Activated CD8-positive, alpha-beta memory T cell treated with anti-CD3 and anti-CD28 coated beads for 1 hour (primary cell): ENCODE measurements at places on chromosomes 2 and 18.

GRCh38 chr2:74834792-74835755 is 1.1 kb downstream of the HK2 start:
- DNase-seq, result peak; percentile 22

GRCh38 chr18:77708826-77709506 is 459.3 kb downstream of the GALR1 start:
- no peak for DNase-seq

DNA sequence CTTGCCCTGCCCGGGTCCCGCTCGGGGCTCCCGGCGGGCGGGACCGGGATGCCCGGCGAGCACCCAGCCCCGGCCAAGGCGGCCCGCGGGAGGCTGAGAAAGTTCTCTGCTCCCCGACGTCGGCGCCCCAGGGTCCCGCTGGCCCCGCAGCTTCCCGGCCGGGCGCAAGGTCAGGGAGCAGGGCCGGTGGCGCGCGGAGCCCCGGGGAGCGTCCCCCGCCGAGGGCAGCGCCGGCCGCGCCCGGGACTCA is 331 bp downstream of the SERPINE2 start:
- no peak for DNase-seq

DNA sequence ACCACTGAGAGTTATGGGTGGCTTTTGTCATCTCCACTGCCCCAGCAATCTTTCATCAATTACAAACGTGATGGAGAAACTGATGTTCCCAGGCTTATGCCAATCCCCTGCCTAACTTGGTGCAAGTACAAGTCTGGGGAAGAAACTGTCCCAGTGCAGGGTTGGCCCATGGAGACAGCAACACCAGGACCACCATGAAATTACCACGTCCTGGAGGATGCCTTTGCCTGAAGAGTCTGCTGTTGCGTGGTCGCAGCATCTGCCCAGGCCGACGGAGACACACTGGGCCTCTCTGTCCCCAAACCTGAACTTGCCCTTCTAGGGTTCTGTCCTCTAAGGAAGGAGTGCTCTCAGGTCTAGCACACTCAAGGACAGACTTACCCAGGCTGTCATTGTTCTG is 496.8 kb upstream of the RAB6C start:
- DNase-seq, result no peak

GRCh38 chr2:137182071-137182470 is 416.7 kb downstream of the THSD7B start:
- no peak for DNase-seq

DNA sequence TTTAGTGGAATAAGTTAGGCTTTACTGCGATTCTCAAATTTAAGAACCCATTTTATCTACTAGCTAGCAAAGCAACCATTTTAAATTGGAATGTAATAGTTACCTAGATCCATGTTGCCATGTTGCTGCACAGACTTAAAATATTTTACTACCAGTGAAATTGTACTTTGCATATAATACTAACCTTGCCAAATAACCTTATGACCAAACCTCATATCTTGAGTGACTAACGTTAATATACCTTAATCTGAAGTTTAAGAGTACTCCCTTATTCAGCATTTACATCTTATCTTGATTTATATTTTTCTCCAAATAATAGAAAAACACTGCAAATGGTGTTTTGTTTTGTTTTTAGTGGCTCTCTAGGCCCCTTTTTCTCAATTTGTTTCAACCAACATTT is 50.3 kb upstream of the NAB1 start:
- no peak for DNase-seq
